ENCODE measurements at places on chromosomes 12 and 14.

DNA sequence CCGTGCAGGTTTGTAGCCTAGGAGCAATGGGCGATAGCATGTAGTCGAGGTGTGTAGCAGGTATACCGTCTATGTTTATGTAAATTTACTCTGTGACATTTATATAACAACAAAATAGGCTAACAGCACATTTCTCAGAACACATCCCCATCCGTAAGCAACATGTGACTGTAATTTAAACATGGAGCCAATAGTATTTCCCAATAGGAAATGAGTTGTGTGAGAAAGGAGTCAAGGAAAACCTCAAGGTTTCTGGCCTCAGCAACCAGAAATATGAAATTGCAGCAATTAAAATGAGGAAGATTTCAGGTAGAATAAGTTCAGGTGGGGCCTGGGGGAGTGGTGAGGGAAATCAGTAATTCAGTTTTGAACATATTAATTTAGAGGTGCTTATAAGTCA, 136.0 kb downstream of the MSRB3 start:
- DNase-seq = no peak

DNA sequence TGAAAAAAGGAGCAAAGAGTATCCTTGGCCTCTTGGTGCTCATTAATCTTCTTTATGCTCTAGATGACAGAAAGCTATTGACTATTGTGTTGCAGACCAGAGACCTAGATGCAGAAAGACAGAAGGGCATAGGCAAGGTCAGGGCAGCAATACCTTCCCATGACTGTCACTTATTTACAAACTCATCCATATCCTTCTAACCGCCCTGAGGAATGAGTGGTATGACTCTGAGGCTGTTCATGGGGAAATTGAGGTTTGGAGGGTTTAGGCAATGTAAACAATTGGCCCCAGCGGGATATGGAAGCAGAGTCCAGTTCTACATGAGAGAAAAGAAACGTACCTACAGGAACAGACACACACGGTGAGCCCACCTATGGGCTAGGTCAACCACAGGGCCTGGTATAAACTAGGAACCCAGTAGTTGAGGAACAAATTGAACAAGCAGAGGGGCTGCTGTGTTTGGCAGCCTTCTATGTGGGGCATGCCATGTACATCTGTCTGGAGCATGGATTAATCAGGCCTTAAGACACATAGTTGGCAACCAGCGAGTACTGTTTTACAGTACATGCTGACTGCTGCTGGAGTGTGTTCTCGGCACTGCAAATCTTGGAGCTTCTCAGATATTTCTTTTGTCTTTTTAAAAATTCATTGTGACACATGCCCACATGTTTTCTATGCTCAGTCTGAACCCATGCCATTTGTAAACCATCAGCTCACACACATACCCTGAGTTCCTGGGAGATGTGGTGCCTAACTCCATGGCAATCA, 159.7 kb upstream of the NTF3 start:
- DNase-seq = no peak

DNA sequence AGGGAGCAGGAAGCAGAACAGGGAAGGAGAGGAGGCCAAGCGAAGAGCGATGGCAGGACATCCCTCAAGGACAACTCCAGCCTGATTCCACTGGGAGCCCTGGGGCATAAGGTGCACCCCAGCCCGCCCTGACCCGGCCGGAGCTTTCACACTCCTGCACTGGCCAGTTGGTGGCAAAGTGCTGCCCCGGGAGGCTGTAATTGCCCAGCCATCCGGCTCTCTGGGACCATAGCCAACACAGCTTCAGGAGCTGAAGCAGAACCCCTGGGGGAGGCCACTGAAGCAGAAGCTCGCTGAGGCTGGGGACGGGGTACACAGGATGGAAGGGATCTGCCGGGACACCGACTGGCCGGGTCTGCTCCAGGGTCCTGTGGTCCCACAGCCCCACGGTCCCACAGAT, 41.9 kb upstream of the BEGAIN start:
- DNase-seq = no peak

DNA sequence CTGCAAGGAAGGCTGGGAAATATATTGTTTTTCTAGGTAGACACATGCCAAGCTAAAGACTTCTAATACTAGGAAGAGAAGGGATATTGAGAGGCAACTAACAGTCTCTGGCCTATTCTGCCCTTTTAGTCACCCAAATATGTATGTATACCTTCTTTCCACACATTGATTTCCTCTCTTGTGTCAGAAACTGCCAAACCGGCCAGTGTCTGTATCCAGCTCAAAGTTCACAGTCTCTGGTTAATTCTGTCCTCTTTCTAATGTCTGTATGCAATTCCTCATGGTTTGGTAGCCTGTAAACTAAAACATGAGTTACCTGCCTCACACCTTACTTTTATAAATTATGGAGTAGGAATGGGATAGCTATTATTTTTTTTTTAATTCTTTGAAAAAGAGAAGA, 25.2 kb upstream of the CPSF6 start:
- DNase-seq = no peak

DNA sequence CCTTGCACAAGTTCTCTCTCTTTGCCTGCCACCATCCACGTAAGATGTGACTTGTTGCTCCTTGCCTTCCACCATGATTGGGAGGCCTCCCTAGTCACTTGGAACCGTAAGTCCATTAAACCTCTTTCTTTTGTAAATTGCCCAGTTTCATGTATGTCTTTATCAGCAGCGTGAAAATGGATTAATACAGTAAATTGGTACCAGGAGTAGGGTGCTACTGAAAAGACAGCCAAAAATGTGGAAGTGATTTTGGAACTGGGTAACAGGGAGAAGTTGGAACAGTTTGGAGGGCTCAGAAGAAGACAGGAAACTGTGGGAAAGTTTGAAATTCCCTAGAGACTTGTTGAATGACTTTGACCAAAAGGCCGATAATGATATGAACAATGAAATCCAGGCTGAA, 27.9 kb downstream of the STYK1 start:
- DNase-seq = no peak

- DNase-seq = no peak
Observed at GRCh38 chr12:82781309-82781997, 94.7 kb downstream of the TMTC2 start.

DNA sequence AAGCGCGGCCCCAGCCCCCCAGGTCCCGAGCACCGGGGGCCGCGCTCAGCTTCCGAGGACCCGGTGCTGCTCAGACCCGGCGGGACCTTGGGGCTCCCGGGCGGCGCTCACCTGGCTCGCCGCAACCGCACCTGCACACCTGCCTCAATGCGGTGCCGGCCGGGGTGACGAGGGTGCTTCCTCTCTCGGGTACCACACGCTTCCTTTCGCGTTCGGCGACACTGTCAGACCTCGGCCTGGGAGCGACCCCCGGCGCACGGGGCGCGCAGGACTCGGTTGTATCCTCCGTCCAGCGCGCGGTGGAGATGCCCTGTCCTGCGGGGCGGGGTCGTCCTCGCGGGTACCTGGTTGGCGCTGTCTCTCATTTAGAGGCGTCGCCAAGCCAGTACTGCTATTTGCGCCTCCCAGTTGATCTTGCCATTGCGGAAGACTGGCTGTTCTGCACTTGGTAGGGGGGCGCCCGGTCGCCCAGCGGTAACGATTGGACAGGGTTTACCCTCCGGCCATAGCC, 718 bp downstream of the PACS2 start:
- DNase-seq = no peak

GRCh38 chr12:4202487-4202886, 71.1 kb upstream of the CCND2 start:
- no peak for DNase-seq

DNA sequence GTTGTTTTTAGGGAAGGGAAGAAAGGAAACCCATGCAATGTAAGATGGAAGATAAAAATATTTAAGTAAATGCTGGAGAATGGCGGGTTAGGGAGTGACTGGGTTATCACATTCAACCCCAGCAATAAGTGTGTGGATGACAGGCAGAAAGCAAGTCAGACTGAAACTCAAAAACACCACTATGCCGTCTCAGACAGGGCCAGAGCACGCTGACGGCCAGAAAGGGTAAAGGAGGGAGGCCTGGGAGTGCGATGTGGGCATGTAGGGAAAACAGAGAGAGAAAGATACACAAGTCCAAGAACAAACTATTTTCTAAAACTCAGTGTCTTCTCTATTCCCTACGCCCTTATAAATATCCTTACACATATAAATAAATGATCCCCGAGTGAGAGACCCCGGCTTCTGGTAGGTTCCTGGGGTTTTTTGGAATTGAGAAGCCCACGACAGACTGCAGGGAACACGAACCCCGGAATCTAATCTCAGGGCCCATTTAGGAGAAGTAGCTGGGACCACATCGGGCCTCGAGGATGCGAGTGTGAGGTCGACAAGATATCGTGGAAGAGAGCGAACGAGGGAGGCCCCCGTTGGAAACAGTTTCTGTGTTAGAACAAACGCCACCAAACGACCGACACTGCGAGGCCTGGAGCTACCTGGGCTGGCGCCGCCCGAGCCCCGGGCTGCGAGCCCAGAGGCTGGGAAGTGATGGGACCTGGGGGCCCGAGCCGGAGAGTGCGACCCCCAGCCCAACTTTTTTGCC, 735 bp upstream of the OTX2 start:
- DNase-seq = no peak

DNA sequence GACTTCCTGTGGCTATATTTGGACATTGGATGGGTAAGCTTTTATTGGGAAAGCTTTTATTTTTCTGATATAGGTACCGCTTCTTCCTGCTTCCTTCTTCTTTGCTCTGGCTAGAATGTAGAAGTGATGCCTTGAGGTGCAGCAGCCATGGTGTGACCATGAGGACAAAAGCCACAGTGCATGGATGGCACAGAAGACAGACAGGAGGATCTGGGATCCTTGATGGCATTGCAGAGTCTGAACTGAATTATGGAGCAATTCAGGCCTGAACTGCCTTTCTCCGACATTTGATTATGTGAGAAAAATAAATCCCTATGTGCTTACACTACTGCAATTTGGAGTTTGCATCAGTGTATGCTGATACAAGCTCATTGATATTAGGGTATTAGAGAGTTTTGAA, 191.3 kb upstream of the CRY1 start:
- no peak for DNase-seq

DNA sequence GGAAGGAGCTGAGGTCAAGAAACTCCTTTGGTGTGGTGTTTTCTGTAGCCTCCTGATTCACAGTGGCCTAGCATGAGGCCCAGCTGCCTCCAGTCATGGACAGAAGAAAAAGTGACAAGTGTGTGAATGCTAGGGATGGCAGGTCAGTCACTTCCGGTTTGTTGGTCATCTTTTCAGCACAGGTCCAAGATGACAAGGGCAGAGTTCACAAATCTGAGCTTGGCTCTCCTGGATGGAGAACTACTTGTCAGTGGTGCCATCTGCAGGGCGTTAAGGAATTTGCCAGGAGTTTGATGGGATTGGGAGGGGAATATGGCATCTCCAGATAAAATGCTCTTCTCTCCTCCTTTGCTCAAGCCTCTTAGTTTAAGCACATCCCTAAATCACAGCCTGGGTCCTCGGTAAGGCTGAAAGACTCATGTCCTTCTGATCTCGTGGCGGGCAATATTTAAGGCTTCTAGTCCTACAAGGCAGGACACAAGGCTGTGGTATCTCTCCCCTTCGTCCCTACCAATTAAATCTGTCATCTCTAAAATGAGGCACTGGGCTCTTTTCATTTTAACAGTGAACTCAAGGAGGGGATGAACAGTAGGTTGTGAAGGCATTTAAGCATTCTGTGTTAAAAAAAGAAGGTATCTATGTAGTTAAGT, 10.0 kb downstream of the TUBA1B start:
- no peak for DNase-seq

GRCh38 chr12:53948650-53949593, 5.8 kb upstream of the HOXC12 start:
- no peak for DNase-seq

DNA sequence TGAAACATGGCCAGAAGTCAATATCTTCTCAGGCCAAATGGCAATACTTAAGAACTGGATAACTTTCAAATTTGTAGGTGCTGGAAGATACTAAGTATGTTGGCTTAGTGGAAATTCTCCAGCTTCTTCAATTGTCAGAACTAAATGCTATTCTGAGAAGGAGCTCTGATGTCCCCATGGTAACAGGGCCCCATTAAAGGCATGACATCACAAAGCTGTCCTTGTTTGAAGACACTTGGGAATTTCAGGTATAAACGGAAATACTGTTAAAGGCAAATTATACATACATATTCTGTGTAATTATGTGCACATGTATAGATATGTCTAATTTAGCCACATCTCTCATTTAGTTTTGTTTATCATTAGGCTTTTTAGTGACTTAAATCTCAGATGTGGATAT, 210.0 kb upstream of the SEL1L start:
- DNase-seq = no peak

- DNase-seq = no peak
Observed at GRCh38 chr12:15196221-15196620, 25.0 kb downstream of the RERG start.

- no peak for DNase-seq
Observed at GRCh38 chr14:77805706-77806105, 5.8 kb downstream of the ADCK1 start.

DNA sequence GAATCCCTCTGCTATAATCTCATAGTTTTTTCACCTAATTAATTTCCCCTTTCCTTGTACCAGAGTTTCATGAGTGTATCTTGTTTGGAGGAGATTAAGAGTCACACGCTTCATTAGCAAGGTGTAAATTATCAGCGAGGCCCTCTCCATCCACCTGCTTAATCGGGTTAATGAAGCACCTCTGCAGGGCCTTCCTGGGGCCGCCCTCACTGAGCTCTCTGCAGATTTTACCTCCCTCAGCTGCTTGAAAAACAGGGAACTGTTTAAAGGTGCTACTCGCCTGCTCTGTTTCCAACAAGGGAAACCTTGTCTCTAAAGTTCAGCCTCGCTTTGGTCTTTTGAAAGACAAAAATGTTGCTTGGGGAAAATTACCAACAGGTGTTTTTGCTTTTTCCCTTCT, 35.8 kb downstream of the OTX2 start:
- no peak for DNase-seq

GRCh38 chr14:21264025-21264801, 5.0 kb downstream of the HNRNPC start:
- no peak for DNase-seq

DNA sequence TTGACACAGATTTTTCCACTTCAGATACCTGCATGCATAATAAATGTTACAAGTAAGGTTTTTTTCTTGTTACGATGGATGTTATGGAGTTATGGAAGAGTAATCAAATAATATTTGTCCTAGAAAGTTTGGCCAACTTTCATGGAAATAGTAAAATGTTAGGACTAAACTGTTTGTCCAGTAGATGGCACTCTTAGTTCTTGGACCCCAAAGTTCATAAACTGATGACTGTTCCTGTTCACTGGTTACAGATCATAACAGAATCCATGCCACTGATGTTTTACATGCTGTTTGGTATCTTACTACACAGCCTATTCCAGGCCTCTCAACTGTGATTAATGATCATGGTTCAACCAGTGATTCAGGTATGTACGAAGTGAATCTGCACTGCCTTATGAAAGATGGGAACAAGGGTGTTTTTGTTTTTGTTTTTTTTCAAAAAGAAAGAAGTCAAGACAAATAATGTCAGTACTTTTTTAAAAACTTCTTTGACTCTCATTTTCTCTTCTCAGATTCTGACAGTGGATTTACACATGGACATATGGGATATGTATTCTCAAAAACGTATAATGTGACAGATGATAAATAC, 48.8 kb upstream of the SLCO1C1 start:
- no peak for DNase-seq

DNA sequence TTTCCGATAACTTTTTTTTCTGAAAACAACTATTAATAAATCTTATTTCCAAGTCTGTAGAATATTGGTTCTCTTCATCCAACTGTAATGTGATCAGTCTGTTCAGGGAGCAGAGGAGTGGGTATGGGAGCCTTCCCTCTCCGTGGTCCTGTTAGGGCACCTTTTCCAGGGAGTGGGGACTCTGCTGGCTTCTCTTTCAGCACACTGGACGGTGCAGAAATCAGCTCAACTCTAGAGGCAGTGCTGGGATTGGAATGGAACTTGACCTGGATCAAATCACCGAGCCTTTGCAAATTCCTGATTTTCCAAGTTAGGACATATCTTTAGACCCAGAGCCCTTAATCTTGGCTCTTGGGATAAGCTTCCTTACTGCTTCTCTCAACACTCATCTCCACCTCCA, 630.4 kb downstream of the DIO2 start:
- DNase-seq = no peak
